ENCODE measurements at places on chromosomes 3 and 15.

- no peak for DNase-seq
Observed at GRCh38 chr3:14779069-14779685, 39.6 kb upstream of the FGD5 start.

DNA sequence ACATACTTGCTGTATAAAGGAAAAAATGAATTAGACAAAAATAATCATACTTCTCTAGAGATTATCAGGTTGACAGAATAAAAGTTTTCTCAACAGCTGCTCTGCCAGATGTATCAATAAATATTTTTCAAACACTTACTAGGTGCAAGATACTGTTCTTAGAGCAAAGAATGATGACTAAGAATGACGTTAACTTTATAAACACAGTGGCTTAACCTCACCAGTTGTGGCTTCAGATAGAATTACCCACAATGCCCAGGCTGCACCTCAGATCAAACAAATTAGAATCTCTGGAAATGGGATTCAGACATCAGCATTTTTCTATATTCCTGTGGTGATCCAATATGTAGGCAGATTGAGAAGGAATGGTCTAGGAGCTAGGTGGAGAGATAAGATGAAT lies 422.4 kb upstream of the ATP11B start:
- DNase-seq, result peak; percentile 35

DNA sequence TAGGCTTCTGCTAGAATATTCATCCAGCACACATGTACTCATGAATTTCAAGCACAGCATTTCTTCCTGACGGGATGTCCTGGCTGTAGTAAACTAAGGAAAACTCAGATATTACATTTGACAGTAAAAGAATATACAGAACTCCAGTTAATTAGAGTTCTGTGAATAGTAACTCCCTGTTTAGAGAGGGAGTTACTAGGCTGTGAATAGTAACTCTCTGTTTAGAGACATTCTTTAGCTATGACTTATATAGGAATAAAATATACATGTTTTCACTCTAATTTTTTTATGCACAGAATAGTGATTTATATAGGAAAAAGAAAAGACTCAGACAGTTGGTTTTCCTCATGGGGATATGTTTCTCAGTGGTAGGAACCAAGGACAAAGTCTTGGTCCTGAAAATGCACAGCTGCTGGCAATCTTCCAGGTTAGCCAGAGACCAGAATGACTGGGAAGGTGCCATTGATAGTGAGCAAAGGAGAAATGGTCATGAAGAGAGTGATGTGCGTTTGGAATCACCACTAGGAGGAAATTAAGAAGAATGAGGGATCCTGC lies 480.7 kb upstream of the THBS1 start:
- DNase-seq, result no peak

DNA sequence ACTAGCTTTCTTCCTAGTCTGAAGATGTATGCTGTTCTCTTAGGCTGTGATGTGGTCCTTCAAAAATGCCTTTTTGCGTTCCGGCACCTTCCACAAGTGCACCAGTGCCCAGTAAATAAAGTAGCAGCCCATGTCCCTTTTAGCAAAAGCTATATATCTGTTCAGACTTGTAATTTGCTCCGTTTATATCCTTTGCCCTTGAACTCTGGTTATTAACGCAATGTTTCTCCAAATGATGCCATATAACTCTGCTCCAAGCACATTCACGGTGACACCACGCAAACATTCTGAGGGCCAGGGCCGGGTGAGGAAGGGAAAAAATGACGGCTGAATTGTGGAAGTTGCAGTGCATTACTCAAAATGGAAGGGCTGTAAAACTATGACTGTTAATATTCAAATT lies 1001.1 kb upstream of the NR2F2 start:
- no peak for DNase-seq

GRCh38 chr3:72655723-72656122 lies 192.5 kb downstream of the SHQ1 start:
- no peak for DNase-seq

DNA sequence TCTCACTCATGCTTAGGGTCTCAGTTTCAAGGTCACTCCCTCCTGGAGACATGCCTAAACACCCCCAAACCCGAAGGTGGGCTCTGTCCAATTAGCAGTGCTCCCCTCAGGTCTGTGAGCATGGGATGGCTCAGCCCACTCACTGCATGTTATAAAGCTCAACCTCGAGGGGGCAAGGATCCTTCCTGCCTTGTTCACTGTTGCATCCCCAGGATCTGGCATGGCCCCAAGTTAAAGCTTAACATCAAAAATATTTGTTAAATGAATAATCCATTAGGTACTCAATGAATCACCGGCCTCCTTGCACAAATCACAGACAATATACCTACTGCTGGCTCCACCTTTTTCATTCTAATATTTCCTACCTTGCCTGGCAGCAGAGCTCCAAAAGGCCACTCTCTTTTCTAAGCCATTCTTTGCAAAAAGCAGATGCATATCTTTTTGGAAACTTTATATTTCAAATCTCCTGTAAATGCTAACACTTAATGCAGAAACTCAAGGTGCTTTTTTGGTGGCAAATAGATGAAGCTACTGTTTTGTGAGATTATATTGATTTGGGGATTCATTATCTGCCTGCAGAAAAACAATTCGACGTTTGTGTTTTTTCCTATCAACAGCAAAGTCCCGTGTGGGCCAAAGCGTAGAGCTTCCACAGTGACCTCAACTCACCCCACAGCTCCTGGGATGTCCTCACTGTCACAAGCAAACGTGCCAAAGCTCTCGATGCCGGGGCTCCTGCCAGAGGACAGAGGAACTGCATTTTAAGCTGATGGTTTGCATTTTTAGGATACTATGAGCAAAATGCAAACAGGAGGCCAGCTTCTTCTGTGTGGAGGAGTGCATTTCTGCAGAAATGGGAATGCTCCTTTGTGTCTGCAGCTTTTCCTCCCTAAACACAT lies 35.4 kb downstream of the PCOLCE2 start:
- DNase-seq, result peak; percentile 51

GRCh38 chr3:7397097-7397496 lies 536.2 kb downstream of the GRM7 start:
- DNase-seq, result no peak

GRCh38 chr3:170966495-170966894 lies 58.1 kb upstream of the EIF5A2 start:
- no peak for DNase-seq

DNA sequence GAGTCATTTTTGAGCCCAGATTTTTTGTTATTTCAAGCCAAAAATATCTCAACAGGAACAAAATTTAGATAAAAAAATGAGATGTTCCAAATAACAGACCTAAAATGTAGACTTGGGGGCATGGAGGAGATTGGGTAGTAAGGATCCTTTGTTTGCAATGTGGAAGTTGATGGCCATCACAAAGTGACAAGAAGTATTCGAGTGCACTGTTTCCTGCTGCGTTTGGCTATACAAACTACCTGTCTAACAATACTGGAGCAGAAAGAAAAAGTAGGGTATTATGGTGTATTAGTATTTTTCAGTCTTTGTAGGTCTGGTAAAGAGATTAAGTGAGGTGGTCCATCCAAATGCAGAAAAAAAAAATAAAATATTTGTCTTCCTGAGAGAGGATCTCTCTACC lies 284.2 kb downstream of the C3orf38 start:
- no peak for DNase-seq

- no peak for DNase-seq
Observed at GRCh38 chr3:33807191-33807590, 8.8 kb downstream of the PDCD6IP start.

All from RKO (cell line).